ENCODE measurements at places on chromosomes 4 and X.

DNA sequence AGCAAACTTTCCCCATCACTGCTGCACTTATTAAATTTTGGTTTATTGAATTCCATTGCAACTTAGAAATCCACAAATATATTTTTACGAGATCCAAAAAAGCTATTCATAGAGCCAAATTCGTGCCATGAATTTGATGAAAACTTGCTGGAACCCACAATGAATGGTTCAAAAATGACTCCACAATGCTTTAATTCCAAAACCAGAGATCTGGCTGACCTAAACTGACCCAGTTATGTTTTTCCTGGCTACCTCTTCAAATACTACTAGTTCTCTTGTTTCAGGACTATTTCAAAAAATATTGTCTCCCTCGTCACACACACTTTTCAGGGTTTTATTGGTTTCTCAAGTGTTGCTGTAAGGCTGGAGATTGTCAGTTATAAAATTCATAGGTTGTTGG lies 474.8 kb downstream of the PDGFC start:
- DNase-seq, result no peak

- DNase-seq, result no peak
Measured at GRCh38 chrX:56503941-56504673, 59.3 kb upstream of the UBQLN2 start.

DNA sequence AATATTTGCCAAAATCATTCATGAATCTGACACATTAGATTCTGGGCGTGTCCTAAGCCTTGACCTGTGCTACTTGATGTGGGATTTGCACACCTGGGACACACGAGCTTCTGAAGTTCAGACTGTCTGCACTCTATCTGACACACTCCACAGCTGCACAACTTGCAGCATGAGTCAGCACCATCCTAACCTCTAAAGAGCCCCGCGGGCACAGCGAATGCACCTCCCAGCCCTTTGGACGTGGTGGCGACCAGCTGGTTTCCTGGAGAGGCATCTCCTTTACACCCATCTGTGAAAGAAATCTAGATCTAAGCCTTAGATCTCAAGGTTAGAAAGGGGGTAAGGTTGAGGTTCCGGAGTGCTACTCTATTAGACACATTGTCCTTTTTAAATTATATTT lies 69.2 kb downstream of the SORBS2 start:
- DNase-seq, result no peak

GRCh38 chr4:153022241-153022715 lies 86.2 kb downstream of the FHDC1 start:
- DNase-seq, result no peak

DNA sequence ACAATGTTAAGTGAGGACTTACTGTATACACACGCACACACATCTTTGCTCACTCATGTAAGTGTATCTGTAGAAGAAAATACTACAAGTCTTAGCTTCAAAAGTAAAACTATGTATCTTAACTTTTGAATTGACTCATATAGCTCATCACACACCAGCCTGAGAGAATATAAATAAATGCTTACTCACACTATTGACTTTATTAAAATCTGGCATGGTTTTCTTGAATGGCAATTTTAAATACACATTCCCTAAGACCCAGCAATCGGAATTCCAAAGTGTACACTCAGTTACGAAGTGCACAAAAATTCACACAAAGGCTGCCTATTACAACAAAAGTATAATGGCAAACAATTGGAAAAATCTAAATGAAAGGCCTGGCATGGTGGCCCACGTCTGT lies 2.0 kb downstream of the ERCC6L start:
- no peak for DNase-seq

All from CD4-positive, alpha-beta T cell treated with Interferon alpha-2 for 1 hour (primary cell).